ENCODE measurements at places on chromosomes 4 and X. TPM values are rescaled to one million over a fixed set of nuclear protein-coding genes. Genes with fewer than 3 reads are reported as not detected.
A peak's percentile ranks its signal among the peaks of the same experiment; 100 is the strongest.

IL21 gene
- not detected for total RNA-seq

BST1 gene
- total RNA-seq, result 10.9 TPM

UBE2A gene
- 50.5 TPM for total RNA-seq

KIT gene
- total RNA-seq, result 1.4 TPM

GSPT2 gene
- total RNA-seq, result 9.6 TPM

GPR50 gene
- not detected for total RNA-seq

RXFP1 gene
- not detected for total RNA-seq

NLGN4X gene
- 9.7 TPM for total RNA-seq

NAP1L5 gene
- 5.9 TPM for total RNA-seq

UNC5C gene
- 7.7 TPM for total RNA-seq

- DNase-seq, result peak; percentile 62
These were observed 44.0 kb downstream of the SLC25A5 start for GRCh38 chrX:119512146-119512800.

DNA sequence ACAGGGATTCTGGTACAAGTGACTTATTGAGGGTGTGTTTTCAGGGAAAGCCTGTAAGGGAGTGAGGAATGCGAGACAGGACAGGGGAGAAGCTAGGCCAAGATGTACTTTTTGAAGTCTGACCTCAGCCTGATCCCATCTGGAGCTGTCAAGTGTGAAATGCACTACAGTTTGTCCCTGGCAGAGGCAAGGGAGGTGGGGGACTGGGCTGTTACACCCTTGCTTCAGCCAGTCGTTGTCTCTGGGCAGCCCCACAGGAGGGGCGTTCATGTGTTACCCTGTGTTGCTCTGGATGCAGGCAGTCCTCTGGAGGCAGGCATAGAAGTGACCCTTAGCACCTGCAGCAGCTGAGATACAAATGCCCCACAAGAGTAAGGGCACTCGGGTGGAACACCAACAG, 25.8 kb downstream of the PPEF1 start:
- no peak for DNase-seq

- DNase-seq, result peak; percentile 43
These were observed 8.8 kb downstream of the TMEM255A start for GRCh38 chrX:120302434-120302833.

DNA sequence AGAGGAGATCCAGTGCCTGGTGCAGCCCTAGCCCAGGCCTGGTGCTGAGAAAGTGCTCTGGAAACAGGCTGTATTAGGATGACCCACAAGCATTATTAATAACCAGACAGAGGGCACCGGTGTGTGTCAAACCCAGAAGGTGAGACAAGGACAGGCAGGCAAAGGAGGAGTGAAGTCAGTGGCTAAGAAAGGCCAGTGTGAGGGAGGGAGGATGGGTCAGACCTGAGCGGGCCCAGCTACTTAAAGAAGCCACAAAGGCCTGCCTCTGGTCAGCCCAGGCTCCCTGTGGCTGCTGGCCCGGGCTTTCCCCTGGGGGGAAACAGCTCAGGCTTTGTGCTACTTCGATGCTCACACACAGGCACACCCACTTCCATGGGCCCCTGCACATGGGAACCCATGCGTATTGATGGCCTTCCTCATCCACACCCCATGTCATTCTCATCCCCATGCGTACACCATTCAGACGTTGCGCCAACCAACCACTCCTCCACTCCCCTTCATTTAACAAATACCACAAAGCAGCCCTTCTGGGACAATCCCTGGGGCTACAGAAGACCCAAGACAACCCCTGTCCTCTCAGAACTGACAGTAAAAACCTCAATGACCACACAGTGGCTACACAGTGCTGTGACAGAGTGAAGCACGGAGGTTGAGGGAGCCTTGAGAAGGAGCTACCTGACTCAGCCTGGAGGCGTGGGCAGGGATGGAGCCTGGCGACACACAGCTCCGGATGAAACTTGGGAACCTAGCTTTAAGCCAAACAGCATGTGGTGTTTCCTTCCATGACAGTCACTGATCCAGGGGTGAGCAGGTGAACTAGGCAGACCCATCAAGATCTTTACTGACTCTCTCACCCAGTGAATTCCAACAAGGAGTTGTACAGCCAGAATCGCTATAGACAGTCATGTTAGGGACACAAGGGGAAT, 24.9 kb upstream of the MTM1 start:
- peak; percentile 37 for DNase-seq

- DNase-seq, result no peak
These were observed 37.2 kb upstream of the FAM9C start for GRCh38 chrX:13081395-13082205.

GRCh38 chrX:87961471-87961870, 443.9 kb downstream of the KLHL4 start:
- DNase-seq, result no peak

- no peak for DNase-seq
These were observed 48.6 kb upstream of the AP1S2 start for GRCh38 chrX:15903186-15903681.

- DNase-seq, result no peak
These were observed 88.9 kb downstream of the RASL11B start for GRCh38 chr4:52951016-52951415.

GRCh38 chr4:177308847-177309521, 690 bp upstream of the NEIL3 start:
- DNase-seq, result no peak

DNA sequence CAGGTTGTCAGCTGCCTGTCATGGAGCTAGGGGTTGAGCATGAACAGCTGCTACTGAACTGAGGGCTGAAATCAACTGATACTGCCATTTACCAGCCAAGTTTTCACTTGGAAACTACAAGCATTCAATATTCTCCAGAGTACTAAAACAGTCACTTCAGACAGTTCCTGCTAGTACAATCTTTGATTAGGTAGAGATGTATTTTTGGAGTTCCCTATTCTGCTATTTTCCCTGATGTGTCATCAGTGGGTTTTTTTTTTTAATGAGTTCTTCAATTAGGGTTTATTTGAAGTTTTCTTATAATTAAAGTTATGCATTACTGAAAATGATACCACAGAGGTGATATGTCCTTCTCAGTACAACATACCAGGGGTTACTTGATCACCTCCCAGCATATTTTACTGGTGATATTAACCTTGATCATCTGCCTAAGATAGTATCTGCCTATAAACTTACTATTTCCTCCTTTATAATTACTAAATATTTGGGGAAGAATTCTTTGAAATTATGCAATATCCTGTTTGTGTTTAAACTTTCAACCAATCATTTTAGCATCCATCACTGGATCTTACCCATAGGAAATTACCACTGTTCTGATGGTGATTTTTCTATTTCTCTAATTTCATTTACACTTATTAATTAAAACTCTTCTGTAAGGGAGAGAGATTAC, 13.6 kb downstream of the PDCL2 start:
- no peak for DNase-seq

DNA sequence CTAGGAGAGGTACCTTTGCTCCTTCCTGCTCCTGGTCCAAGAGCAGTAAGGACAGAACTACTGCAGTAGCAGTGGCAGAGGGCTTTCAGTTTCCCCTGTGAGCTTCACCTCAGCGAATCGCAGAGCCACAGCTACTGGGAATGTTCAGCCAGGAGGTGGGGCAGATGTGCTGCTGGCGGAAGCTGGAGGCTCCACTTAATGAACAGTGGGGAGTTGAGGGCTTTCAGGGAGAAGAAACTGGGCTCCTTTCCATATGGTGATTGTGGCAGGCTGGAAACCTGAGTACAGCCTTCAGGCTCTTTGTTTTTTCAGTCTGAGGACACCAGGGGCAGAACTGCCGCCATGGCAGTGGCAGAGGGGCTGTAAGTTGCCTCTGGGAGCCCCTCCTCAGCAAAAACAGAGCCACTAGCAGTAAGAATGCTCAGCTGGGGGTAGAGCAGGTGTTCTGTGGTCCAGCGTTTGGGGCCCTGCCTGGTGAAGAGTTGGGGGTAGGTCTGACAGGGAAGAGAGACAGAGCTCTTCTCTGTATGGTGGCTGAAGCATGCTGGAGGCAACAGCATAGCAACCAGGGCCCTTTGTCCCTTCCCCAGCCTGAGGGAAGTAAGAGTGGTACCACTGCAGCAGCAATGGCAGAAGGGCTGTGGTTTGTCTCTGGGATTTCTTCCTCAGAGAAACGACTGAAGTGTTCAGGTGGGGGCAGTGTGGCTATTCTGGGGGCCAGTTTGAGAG, 106.0 kb upstream of the GRXCR1 start:
- DNase-seq, result no peak

GRCh38 chr4:113013751-113014150, 35.7 kb upstream of the ANK2 start:
- no peak for DNase-seq

DNA sequence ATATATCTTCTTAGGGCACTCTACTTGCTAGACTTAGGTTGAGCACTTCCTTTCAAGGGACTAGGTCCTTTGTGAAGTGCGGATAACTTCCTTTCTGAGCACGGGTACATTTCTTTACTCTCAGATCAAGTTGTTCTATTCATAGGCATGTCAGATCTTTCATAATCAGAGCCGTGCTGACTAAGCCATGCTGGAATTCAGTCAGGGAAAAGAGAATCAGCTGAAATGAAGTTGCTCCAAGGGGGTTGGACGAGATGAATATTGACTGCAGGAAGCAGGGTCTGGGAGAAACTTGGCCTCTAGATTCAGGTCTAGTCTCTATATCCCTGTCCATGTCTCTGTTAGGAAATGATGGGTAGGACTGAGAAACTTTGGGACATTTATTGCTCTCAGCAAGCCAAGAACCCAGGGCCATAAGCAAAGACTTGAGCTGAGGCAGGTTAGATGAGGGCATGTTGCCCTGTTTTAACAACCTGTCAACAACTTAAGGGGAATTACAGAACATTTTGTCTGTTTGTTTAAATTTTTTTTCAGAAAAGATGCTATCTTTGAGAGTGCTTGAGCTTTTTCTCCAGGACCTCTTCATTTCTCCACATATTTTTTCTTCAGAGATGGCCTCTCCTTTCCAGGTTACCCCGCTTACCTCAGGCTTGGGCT, 28.3 kb downstream of the AREG start:
- no peak for DNase-seq

DNA sequence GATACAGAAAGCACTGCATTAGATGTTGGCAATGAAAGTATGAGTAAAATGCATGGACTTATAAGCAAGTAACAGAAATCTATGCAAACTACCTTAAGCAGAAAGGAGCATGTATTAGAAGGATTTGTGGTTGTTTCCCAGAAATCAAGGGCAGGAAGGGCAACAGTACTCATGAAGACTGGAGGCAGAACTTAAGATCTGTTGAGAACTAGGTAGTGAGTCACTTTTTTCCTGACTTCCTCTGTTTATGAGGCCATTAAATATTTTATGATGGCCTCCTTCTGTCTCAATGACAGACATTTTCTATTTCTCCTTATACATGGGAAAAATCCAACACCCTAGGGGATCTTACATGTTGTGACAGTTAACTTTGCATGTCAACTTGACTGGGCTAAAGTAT, 398.2 kb downstream of the MID1IP1 start:
- no peak for DNase-seq

- no peak for DNase-seq
These were observed 475.5 kb upstream of the ADGRL3 start for GRCh38 chr4:60724623-60725022.

DNA sequence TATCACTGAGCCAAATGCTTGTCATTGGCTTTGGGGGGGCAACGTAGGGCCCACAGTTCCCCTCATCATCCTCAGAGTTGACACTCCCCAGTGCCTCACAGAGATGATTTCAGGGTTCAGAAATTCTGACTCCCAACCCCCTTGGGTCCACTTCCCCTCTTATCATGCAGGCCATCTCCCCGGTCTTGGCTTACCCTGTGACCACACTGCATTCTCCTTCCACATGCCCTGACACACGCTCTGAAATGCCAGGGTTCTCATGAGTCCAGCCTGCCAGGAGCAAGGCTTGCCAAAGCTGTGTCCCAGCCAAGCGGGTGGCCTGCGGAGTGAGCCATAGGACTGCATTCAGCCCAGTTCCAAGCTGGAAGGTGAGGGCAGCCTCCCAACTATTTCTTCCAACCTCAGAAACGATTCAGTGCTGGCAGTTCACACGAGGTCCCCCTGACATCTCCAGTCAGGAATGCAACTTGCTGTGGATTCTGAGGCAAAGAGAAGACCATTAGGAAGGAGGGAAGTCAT, 101.2 kb downstream of the SMIM20 start:
- peak; percentile 87 for DNase-seq

DNA sequence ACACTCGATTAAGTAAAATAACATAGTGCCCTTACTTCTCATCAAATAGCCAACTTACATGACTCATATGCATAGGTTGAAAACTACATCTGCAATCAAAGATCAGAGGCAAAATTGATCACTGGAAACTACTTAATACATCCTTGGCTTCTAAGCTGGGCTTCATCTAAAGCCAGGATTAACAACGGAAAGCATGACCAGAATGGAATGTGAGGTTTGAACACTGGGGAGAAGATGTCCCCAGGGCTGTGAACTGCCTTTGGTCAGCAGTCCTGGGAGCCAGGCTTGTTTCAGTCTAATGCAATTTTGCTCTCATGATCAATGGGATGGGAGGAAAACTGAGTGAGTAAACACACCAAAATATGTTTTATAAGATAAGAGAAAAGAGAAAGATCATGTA, 192.5 kb upstream of the TTC29 start:
- no peak for DNase-seq

GRCh38 chrX:125826080-125826479, 340.0 kb downstream of the DCAF12L2 start:
- no peak for DNase-seq

- no peak for DNase-seq
These were observed 267.8 kb downstream of the STIM2 start for GRCh38 chr4:27128443-27128842.

GRCh38 chrX:3679669-3680068, 33.8 kb downstream of the PRKX start:
- no peak for DNase-seq

- DNase-seq, result no peak
These were observed 464.1 kb upstream of the DIPK2B start for GRCh38 chrX:45664727-45665290.

DNA sequence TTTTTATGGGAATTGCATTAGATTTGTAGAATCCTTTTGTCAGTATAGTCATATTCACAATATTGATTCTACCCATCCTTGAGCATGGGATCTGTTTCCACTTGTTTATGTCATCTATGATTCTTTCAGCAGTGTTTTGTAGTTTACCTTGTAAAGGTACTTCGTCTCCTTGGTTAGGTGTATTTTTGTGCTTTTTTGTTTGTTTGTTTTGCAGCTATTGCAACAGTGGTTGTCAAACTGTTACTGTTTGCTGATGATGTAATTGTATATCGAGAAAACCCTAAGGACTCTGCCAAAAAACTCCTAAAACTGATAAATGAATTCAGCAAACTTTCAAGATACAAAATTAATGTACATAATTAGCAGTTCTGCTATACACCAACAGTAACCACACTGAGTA, 127.9 kb upstream of the AR start:
- no peak for DNase-seq

- DNase-seq, result peak; percentile 79
These were observed at the start of gene CTBP1 for GRCh38 chr4:1248245-1249147. Gene CTBP1 (minus strand): TSS chr4:1249130. CDS start chr4:1241331, 7,799 bp downstream.

GRCh38 chr4:7646384-7647061, 211.8 kb upstream of the PSAPL1 start:
- no peak for DNase-seq

- DNase-seq, result no peak
These were observed 231.9 kb upstream of the FAT4 start for GRCh38 chr4:125082729-125083417.

GRCh38 chr4:60884587-60884986, 315.5 kb upstream of the ADGRL3 start:
- no peak for DNase-seq

- DNase-seq, result no peak
These were observed 28.0 kb downstream of the JAKMIP1 start for GRCh38 chr4:6172093-6172926.

- DNase-seq, result no peak
These were observed 22.2 kb downstream of the SMIM43 start for GRCh38 chr4:121742794-121743193.

- no peak for DNase-seq
These were observed 355.7 kb upstream of the GNPDA2 start for GRCh38 chr4:45082101-45082500.
